ENCODE measurements at places on chromosomes 16 and 17.
A peak's percentile ranks its signal among the peaks of the same experiment; 100 is the strongest.

GRCh38 chr17:43952724-43953666 lies 745 bp downstream of the PYY start:
- no peak for DNase-seq

DNA sequence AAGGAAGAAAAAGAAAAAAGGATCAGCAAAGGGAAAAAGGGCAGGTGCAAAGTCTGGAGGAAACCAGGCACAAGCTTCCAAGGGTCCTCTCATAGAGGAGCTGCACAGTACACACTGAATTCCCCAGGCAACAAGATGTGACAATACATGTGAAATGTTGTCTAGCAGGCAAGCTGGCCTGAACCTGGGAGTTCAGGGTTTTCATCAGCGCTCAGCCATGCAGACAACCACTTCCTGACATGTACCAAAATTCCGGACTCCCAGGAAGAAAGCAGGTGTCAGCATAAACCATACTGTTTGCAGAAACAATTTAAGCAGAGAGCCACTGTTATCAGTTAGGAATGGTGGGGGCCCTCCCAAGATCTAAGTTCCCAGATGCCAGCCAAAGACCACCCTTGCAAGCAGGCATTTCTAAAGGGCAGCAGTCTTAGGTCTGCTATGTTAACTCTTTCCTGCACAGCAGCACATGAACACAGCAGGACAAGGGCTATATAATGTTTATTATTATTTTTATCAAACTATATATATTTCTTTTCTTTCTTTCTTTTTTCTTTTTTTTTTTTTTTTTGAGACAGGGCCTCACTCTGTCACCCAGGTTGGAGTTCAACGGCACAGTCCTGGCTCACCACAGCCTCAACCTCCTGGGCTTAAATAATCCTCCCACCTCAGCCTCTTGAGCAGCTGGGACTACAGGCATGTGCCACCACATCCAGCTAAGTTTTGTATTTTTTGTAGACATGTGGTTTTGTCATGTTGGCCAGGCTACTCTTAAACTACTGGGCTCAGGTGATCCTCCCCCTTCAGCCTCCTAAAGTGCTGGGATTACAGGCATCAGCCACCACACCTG lies 10.1 kb downstream of the TK2 start:
- DNase-seq: no peak

GRCh38 chr16:56614549-56614991 lies 6.2 kb downstream of the MT2A start:
- peak; percentile 81 for DNase-seq

- DNase-seq: no peak
Measured at GRCh38 chr17:79921411-79922115, 82.3 kb upstream of the CBX4 start.

GRCh38 chr17:17405673-17406072 lies 71.1 kb upstream of the MED9 start:
- DNase-seq: no peak

- peak; percentile 77 for DNase-seq
Measured at GRCh38 chr17:2215616-2216364, 87.8 kb downstream of the SMG6 start.

DNA sequence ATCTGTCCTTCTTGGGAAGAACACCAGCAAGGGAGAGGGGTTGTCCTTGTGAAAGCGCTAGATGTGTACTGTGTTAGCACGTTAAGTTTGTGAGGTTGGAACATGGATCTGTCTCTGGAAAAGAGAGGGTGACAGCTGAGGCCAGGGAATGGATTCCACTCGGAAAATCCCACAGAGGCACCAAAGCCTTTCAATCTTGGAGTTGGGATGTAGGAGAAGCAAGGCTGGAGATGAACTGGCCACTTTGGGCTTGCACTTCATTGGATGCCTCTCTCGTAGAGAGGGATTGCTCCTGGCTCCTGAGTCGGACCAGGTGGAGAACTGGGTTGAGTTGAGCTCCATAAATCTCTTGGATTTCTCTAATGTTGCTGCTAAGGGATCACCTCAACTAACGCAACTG lies 67.2 kb downstream of the CCDC182 start:
- no peak for DNase-seq

DNA sequence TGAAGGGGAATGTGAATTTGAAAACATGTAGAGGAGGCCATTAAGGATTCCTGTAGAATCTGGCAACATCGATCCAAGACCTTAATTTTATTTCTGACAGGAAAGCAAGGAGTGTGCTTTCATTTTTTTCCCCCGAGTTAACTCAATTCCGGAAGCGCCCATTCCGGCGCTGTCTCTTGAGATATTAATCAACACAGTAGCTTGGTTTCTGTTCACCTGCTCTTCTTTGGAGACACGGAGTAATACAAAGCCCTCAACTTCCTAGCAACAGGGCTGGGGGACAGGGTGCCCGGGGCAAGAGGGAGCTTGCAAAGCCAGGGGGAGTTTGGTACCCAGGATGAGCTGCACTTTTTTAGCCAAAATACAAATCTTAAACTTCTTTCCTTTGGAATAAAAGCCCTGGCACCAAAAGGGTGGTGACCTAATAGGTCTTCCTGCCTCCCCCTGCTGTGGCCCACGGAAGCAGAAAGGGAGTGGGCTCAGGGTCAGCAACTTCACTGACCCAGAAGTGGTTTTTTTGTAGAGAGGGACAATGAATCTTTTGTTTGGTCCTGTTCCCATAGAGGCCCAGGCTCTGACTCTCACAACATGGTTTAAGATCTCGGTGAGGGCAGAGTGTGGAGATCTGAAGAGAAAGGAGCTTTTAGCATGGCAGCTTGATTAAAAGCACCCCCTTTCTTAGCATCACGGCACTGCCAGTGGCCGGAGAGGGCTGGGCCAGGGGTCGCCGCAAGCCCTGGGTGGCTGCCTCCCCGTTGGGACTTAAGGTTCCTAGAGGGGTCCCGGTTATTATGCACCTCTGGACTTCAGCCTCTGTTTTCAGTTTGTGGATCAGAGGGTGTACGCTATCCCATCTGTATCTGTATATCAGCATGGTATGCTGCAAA lies 207.3 kb downstream of the CCDC182 start:
- peak; percentile 7 for DNase-seq

DNA sequence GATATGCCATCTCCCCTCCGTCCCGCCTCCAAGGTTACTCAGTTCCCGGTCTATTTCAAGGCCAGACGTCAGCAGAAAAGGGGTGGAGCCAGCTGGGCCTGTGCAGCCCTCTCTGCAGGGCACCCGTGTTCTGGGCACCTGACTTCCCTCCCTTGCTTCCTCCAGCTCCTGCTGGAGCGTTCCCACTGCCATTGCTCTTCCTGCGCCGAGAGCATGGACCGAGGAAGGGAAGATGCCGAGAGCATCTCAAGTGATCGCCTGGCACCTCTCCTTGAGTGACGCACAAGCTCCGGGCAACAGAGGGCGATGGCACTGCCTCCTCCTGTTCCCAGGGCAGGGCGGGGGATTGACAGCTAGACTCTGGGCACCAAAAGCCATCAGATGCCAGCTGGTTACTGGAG lies 29.4 kb upstream of the NAT9 start:
- DNase-seq: no peak

DNA sequence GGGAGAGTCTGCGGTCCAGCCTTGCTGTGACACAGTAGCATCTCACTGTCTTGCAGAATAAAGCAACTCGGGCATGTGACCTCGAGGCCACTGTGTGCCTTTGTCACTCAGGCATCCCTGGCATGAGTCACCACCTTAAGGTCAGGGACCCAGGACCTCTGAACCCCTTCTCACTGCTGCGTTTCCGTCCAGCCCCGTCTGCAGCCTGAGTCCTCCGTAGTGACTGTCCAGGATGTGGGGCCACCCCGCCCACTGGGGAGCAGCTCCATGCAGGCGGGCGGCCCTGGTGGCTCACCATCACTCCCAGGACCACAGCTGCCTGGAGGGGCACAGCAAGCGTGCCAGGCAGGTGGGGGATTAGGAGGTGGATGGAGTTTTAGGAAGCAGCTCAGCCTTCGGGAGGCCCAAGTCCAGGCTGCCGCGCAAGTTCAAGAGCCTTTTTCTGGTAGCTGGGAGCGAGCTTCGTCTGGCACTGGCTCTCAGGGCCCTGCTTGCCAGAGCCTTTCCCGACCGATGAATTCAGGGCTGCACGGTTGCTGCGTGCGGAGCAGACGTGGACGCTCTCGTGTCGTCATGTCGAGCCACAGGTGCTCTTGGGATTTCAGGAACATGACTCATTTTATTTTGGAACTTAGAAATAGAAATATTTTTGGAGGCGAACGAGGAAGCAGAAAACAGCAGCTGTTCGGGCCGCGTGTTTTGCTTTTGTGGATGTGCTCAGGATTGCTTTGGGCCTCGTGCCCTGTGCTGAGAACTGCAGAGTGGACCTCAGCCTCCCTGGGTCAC lies 16.8 kb downstream of the KCTD5 start:
- DNase-seq: no peak

DNA sequence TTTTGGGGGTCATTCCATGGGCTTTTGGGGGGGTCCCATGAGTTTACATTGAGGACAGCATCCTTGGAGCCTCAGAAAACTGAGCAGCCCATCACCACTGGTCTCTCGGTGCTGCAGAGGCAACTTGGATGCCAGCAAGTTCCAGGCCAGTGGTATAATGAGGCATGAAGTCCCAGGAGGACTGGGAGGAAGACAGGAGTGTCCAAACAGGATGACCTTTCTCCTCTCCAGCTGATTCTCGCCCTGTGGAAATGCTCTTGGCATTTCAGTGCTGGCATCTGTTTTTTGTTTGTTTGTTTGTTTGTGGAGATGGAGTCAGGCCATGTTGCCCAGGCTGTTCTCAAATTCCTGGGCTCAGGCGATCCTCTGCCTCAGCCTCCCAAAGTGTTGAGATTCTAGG lies 347.6 kb downstream of the SNX29 start:
- no peak for DNase-seq

- DNase-seq: no peak
Measured at GRCh38 chr17:4796552-4796920, 572 bp downstream of the PSMB6 start.

GRCh38 chr16:84841787-84842300 lies 22.1 kb downstream of the CRISPLD2 start:
- DNase-seq: no peak

DNA sequence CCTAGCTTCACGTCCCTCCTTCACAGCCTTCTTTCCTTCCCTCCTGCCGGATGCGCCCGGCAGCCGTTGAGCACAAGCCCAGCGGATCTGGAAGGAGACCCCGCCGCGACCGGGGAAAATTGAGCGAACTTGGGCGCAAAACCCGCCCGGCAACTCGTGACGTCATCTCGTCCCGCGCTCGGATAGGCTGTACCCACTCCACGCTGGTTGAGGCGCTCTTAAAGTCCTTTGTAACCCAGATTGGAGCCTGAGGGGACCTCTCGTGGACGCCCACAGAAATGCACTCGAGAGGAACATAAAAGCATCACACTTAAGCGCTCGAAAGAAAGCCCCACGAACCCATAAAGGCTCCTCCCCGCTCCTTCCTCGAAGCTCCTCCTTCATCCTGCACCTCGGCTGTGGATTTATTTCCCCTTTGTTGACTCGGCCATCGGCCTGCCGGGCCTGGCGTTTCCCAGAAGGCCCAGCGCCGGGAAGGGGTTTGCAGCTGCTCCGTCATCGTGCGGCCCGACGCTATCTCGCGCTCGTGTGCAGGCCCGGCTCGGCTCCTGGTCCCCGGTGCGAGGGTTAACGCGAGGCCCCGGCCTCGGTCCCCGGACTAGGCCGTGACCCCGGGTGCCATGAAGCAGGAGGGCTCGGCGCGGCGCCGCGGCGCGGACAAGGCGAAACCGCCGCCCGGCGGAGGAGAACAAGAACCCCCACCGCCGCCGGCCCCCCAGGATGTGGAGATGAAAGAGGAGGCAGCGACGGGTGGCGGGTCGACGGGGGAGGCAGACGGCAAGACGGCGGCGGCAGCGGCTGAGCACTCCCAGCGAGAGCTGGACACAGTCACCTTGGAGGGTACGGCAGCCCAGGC lies at the start of gene PSMD3:
Gene PSMD3, plus strand, starts transcription at position 457 of the 856 bp plus-strand sequence. Its CDS starts 164 bp downstream, at position 621.
- peak; percentile 99 for DNase-seq

- DNase-seq: no peak
Measured at GRCh38 chr16:79097771-79098170, 502.8 kb downstream of the MAF start.

- DNase-seq: peak; percentile 57
Measured at GRCh38 chr17:77011173-77012011, 129.4 kb upstream of the SEC14L1 start.

DNA sequence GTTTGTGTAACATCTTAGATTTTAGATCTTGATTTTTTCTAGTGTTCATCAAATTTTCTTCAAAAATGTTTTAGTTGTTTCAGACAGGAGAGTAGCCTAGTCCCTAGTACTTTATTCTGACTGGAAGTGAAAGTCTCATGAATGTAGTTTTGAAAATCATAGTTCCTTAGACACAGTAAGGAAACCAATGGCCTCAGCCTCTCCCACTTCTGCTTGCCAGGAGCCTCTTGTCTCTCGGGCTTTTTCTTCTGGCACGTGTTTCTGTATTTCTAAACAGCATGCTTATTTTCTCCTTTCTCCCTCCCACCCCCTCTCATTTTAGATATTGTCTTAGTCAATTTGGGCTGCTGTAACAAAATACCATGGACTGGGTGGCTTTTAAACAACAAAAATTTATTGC lies 9.8 kb downstream of the SLFN5 start:
- DNase-seq: no peak

DNA sequence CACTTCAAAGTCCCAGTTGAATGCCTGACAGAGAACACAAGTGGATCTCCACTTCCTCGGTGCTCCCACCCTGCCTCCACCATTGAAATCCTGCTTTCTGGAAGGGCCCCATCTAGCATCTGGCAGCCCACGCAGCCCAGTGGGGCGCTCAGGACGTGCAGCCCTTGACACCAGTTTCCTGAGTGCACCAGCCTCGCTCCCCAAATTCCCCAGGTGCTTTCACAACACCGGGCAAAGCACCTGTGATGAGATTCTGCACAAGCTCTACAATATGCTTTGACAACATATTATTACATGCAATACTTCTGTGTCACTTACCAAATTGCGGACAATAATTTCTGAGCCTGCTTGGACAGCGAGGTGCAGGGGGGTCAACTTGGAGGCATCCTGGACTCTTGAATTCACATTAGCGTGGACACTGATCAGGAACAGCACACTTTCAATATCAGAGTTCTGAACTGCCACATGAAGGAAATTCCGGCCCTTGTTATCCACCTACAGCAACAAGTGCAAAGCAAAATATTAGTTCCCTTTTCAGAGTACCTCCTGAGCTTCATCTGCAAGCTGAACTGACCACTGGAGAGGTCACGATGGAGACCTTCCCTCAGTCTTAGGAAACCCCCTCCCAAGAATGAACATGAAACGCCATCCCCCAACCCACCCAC lies 33.9 kb downstream of the CYB5D2 start:
- no peak for DNase-seq

GRCh38 chr16:7703672-7704071 lies 371.0 kb downstream of the RBFOX1 start:
- no peak for DNase-seq

DNA sequence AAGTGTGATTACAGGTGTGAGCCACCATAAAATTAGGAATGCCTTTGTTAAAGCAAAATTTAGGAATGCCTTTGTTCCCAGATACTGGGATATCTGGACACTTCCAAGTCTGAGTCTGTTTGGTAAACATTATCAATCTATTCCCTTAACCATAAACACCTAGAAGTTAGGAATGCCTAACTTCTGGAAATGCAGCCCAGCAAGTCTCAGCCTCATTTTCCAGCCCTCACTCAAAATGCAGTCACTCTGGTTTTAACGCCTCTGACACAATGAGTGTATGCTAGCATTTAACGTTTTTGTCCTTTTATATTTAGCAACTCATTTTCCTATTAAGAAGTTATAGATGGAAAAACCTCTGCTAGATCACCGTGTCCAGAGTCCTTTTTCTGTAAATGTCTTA lies 34.4 kb upstream of the HAS3 start:
- DNase-seq: no peak

Measured in kidney capillary endothelial cell (primary cell).